Neural crest cell (in vitro differentiated cells): ENCODE measurements at places on chromosomes 13 and 19. TPM values are rescaled to one million over a fixed set of nuclear protein-coding genes. Genes with fewer than 3 reads are reported as not detected.

IGFL1 gene
- total RNA-seq: not detected in 2 replicates

GRCh38 chr13:32779119-32779518 lies 192.9 kb downstream of the PDS5B start:
- DNase-seq: no peak

GRCh38 chr19:42125536-42125935 lies 6.7 kb downstream of the POU2F2 start:
- DNase-seq: no peak

DNA sequence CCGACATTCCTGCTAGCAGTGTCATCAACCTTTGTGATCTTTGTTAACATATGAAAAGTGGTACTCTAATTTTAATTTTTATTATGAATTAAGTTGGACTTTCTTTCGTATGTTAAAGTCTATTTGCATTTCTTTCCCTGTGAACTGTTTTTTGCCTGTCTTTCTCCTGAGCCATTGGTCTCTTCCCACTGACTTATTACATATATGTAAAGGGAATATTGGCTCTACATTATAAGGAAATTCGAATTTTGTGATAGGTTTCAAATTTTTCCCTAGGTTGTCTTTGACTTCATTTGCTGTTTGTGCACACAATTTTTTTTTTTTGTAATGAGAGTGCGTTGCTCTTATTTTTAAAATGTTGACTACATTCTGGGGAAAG lies 442 bp upstream of the CDC16 start:
- DNase-seq: no peak

- DNase-seq: no peak
Measured at GRCh38 chr13:74819549-74819948, 662.4 kb downstream of the TBC1D4 start.

DNA sequence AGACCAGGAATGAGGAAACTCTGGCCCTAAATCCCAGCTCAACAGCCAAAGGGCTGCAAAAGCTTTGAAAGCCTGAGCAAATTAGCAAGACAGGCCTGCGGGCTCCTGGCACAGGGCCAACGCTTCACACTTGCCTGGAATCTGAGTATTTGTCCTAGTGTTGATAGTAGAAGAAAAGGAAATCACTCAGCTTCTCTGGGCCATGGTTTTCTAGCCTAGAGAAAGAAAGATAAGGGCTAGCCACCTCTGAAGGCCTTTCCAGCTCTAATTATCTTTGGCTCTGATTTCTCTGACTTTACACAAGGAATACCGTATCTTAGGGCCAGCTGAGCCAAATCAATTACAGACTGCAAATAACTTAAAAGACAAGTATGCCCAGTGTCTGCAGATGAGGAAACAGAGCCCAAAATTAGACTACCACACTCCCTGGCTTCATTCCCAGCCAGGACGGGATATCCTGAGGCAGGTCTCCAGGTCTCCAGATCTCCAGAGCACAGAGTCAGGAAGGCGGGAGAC lies 69.6 kb downstream of the STK24 start:
- no peak for DNase-seq

DNA sequence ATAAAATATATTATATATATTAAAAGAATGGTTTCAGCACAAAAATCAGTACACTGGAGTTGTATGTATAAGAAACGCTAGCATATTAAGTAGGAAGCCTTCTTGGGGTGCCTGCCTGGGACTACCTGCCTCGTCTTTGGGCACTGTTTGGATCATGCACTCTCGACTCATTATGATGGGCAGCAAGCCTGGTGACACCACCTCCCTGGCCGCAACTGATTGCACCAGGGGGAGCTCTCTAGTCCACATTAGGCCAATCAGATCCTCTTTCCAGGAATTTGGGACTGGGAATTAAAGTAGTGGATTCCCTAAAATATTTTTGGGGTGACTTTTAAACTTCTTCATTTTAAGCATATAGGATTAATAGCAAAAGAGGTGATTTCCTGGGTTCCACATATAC lies 56.0 kb upstream of the RGCC start:
- DNase-seq: peak; percentile 28

DAND5 gene
- not detected in 2 replicates for total RNA-seq

SYCN gene
- not detected in 2 replicates for total RNA-seq

GRCh38 chr13:70829748-70830147 lies 721.5 kb upstream of the KLHL1 start:
- no peak for DNase-seq

GRCh38 chr19:35868172-35868822 lies at the start of gene APLP1:
Gene APLP1, plus strand, starts transcription at chr19:35868574. Its CDS starts 63 bp downstream, at chr19:35868637.
- DNase-seq: peak; percentile 66

GRCh38 chr19:47106821-47107201 lies 6.8 kb downstream of the ZC3H4 start:
- no peak for DNase-seq

CHAF1A gene
- total RNA-seq: 117 and 120 TPM in 2 replicates

GRCh38 chr13:40615619-40616018 lies 50.8 kb downstream of the FOXO1 start:
- DNase-seq: no peak

- DNase-seq: no peak
Measured at GRCh38 chr19:39223703-39224279, 19.7 kb upstream of the SYCN start.

DIAPH3 gene
- total RNA-seq: 16.4 and 17.3 TPM in 2 replicates

DNA sequence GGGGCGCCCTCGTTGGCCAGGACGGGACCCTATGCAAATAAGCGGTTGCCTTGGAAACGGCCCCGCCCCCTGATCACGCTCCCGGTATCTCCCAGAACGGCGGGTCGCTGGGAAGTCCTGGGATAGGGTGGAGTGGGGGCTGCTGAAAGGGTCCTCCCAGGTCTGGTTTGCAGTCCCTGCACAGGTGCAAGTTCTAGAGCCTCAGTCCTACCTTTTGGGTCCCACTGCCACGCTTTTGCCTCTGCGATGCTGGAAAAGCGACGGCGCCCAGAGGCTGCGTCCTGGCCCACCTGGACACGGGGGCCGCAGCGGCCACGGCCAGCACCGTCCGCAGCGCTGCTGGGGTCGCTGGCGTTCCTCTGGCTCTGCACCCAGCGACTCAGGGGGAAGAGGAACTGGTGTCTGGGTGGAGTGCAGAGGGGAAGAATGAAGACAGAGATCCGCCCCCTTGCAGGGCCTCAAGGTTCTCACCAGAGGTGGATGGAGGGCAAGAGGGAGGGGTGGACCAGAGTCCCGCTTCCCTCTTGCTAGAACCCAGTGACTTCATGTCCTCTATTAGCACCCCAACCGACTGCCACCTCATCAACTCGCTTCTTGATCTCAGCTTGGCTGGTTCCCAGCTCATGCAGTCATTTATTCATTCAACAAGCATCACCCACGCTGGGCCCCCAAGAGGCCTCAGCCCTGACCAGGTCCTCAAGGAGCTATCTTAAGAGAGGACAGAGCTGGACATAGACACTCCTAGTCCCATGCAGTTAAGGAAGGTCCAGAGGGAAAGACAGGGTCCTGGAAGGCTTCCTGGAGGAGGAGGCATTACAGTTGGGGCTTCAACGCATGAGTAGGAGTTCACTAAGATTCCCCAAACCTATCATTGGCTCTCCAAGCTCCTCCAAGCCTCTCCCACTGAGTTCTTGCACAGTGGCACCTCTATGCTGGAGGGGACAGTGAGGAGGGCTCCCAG lies at the start of gene LRRC25:
LRRC25 (minus strand) TSS at position 381 of the 961 bp plus-strand sequence. CDS start 659 bp downstream, outside the sequence.
- no peak for DNase-seq
